Memory B cell (primary cell): ENCODE measurements at places on chromosomes 6 and 20.

DNA sequence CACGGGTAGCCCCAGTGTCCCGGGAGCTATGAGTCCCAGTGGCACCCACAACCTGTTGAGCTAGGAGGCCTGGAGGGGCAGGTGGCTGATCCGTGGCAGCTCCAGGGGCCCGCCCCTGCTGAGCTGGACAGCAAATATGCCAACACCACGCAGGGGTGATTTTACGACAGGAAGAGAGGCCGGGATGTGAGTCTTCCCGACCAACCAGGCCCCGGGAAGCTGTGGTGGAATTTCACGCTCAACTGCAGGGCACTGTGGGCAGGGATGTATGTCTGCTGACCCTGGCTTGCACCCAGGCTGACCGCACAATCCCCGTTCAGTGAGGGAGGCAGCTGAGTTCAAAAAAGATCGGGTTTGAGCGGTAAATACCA, 183.9 kb downstream of the ERMARD start:
- DNase-seq: no peak

- no peak for DNase-seq
These were observed 74.9 kb downstream of the BFSP1 start for GRCh38 chr20:17456279-17456678.

DNA sequence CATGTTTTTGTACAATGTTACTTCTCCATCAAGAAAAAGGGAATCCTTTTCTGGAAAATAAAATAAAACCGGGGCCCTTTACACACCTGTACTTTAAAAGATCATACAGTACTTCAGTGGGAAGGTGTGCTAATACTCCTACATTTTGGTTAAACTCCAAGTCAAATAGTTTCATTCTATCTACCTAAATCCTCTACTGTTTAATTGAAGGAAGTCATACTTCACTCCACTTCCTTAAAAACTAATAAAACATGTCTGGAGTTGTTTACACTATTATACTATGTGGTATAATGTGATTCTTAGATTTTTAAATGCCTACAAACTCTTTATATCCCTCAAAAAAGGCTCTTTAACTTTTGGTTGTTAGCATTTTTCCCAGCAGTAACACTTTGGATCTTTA, 18.6 kb upstream of the HBS1L start:
- no peak for DNase-seq

- DNase-seq: no peak
These were observed 556.2 kb downstream of the RFPL4B start for GRCh38 chr6:112903361-112903760.

DNA sequence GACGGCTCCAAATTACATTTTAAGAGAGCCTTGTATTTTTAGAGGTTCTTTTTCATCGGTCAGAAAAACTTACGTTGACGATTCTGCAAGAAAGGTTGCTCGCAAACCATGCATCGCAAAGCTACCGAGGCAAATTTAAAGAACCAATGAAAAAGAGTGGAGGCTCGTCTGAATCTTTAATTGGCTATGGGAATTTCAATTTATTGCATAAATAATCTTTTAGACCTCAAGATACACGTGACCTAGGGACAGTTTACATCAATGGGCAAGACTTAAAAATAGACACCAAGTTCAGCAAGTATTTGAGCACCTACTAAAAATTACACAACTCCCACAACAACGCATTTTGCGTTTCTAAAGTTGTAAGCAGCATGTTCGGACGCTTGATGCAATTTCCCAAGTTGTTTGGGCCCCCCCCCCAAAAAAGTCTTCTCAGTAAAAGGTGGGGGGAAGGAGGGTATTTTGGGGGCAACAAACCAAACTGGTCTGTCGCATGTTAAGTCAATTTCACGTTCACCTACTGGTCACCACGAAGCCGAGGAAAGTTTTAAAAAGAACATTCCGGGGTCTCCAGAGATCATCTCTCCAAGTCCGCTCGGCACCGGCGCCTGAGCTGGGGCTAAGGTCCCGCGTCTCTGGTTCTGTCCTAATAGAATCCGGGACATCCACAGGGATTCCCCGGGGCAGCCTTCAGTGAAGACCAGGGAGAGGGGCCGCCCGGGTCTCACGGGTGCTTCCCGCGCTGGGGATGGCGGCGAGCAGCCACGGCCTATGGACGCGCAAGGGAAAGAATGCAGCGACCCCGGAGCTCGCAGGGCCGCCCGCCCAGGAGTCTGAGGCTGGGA, 851 bp downstream of the SNX5 start:
- DNase-seq: no peak

GRCh38 chr6:83270971-83271719, 78.0 kb downstream of the RWDD2A start:
- DNase-seq: no peak

GRCh38 chr6:138349891-138350290, 27.8 kb upstream of the SMIM28 start:
- no peak for DNase-seq

DNA sequence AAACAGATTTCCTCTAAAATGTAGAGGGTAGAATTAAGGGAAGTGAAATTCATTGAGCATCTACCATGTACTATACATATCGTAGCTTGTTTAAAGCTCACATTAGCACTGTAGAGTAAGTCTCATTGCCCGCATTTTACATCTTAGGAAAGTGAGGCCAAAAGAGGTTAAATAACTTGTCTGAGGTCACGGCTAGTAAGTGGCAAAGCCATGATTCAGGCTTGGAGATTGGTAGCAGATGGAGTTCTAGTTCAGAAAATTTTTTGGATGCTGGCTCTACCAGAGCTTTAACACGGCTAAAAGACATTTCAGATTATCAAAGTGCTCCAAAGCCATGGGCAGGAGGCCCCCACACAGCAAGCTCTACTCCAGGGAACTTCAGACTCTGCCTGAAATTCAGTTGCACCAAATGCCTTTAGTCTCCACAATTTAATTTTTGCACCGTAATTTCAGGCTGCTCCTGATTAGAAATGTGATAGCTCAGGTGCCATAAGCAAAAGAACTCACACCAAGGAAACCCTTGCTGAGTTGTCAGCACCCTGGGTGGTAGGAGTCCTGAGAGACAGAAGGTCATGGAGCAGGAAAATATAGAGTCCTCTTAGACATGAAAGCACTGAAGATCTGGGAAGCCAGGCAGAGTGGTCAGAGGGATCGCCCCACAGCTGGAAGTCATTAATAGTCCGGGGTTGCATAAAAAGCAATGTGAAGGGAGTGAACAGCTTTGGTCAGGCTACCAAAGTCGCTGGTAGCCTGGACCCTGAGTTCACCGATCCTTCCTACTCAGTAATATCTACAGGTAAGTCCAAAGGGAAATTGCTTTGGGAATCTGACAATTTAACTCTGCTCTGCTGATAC, 55.2 kb upstream of the ASIP start:
- no peak for DNase-seq

- no peak for DNase-seq
These were observed 17.7 kb downstream of the C20orf203 start for GRCh38 chr20:32655903-32656512.

GRCh38 chr6:53492860-53493634, 51.9 kb downstream of the GCLC start:
- DNase-seq: no peak

- no peak for DNase-seq
These were observed 7.1 kb downstream of the CD93 start for GRCh38 chr20:23079016-23079351.

DNA sequence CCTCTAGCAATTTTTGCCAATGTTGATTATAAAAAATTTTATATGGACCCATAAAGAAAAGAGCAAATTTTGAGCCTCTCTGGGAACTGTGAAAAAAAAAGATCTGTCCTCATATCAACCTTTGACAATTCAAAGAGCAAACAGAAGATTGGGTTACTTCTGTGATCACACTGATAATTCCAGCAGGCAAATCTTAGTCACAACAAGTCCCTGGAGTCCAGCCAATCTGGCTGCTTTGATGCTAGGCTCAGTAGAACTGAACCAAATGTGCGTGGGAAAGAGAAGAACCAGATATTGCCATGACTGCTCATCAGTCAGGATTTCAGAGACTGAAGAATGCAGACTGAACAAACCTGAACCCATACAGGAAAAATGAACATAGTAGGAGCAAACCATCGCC, 438.4 kb upstream of the FLRT3 start:
- no peak for DNase-seq

GRCh38 chr20:50513169-50514034, 3.2 kb downstream of the PTPN1 start:
- no peak for DNase-seq

DNA sequence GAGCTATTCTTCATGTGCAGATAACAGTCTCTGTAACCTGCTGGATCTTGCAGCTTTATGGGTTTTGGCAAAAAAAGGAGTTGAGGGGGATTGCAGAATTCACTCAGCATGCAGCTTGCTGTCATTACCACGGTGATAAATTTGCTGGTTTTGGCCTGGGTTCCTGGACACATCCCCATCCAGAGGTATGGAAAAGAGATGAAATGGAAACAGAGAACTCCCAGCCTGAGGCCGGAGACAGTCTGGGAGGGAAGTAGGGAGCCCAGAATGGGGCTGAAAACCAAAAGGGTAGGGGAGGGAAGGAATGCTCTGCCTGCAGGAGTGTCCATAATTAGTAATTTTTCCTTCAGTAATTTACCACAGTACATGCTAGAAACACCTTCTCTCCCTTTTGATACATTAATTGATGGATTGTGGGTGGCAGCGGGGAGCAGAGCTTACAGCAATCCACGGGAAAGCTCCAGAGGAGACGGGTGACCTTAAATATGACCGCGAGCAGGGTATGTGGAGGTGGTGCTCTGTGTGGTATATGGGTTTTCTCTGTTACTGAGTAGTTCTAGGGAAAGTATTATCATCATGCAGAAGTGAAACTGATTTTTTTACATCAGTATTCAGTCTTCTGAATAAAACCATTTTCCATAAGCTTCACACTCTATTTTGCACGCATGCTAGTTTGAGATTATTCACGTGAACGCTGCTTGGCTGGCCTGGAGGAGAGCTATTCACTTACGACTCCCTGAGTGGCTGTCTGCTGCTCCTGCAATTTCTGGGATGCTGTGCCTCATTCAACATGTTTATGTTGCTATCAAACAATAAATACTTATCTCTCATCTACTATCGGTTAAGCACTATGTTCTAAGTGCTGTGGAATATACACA, 66.3 kb upstream of the KCNK16 start:
- DNase-seq: no peak

DNA sequence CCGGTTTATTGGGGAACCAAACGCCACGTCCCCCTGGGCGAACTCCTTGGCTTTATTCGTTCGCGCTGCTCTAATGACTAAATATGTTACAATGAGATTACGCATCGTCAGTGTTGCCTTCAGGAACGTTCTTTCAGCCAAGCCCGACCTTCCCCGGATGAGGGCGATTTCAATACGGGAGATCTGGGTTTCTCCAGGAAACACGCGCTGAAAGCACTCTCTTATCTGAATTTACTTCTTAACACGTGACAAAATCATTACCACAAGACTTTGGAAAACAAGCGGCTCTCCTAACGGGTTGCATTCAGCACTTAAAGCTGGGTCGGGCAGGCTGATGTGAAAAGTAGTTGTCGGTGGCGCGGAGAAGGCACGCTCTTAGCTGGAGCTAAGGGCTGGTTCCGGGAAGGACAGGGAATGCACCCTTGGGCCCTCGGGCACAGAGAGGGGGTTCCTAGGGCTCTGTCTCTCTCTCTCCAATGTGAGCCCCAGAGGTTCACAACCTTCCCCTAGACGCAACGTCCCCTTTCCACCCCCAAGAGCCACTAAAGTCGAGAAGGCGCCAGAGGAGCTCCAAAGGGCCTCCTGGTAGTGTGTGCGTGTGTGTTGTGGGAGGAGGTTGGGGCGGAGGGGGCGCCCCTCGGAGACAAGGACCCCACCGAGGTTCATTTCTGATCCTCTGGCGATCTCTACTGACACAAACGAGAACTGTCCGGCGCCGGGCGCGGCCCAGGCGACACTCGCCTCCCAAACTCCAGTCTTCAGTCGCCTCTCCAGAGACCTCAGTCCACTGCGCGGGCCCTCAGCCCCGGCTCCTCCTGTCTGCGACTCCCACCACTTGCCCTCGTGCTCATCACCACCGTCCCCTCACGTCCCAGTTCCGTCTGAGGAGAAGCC, 7.1 kb upstream of the NKX2-2 start:
- DNase-seq: no peak

- no peak for DNase-seq
These were observed 1.2 kb downstream of the UQCC1 start for GRCh38 chr20:35410613-35411012.

GRCh38 chr20:32885185-32885584, 26.5 kb downstream of the EFCAB8 start:
- no peak for DNase-seq

DNA sequence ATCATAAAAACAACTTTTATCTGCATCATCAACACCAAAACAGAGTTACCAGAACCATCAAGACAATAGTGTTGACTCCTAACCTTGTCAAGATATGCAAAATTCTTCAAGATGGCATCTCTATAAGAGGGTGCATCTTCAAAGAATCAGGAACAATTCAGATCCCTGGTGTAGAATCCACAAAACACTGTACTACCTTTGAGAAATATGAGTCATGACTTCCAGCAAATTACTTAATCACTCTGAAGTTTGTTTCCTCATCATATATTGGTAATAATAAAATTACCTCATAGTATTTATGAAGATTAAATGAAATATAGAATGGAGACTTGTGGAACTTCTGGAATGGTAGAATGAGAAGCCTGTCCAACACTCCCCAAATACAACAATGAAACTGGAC, 221.3 kb upstream of the SUPT3H start:
- DNase-seq: no peak

GRCh38 chr6:14360565-14360964, 243.0 kb downstream of the CD83 start:
- DNase-seq: no peak

DNA sequence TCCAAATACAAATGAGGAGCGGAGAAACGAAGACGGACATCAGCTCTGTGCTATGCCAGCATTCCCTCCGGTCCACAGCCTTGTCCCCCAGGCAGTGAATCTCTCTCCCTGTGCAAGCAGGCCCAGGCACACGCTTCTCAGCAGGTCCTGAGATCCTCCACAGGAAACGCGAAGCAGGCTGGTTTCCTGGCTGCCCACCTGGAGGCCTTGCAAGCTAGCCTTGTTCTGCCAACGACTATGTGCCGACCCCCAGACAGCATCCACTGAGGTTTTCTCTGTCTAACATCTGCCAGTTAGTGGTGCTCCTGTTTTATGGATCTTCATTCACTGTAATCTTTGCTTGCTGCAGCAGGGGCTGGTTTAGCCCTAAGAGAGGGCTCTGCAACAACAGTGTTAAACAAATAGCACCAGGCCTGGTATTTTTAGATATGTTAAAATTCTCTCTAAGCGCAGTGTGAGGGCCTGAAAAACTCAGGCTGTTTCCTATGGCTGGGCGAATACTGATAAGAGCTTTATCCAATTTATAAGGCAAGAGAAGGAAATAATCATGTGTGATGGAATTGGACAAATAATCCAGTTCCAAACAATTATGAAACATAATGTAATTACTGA, 386.0 kb upstream of the ARID1B start:
- DNase-seq: no peak

- DNase-seq: no peak
These were observed 193.0 kb downstream of the ZFAND3 start for GRCh38 chr6:38012573-38012972.

GRCh38 chr6:151209071-151209831, 30.5 kb upstream of the AKAP12 start:
- no peak for DNase-seq

GRCh38 chr20:61760321-61760720, 305.4 kb downstream of the TAF4 start:
- DNase-seq: no peak
